A549 treated with Hydrocortisone at 1 μM for 4 hours (cell line): ENCODE measurements at places on chromosomes 2 and 18. TPM values are rescaled to one million over a fixed set of nuclear protein-coding genes. Genes with fewer than 3 reads are reported as not detected.

ITGA4 gene
- 1.3 to 2.6 TPM (median 2.0 TPM) in 5 replicates for total RNA-seq

MARCO gene
- 0.05 to 0.17 TPM (median 0.11 TPM) in 4 of 5 replicates, not detected in the other for total RNA-seq

SLC23A3 gene
- total RNA-seq: 0.29 to 0.82 TPM (median 0.65 TPM) in 5 replicates

STRN gene
- total RNA-seq: 10.9 to 18.1 TPM (median 16.5 TPM) in 5 replicates

FLACC1 gene
- total RNA-seq: 0.16 to 0.46 TPM (median 0.17 TPM) in 5 replicates

LINC00305 gene
- total RNA-seq: not detected in 5 replicates

CROCC2 gene
- total RNA-seq: not detected in 5 replicates

OTOS gene
- total RNA-seq: not detected in 5 replicates

CD8B gene
- not detected in 5 replicates for total RNA-seq

PER2 gene
- total RNA-seq: 5.7 to 7.5 TPM (median 6.4 TPM) in 5 replicates

SEPTIN10 gene
- total RNA-seq: 30.3 to 58.1 TPM (median 40.2 TPM) in 5 replicates

SCN2A gene
- total RNA-seq: 0.02 to 0.03 TPM in 2 of 5 replicates, not detected in the others

GPR45 gene
- total RNA-seq: not detected in 5 replicates

CFAP65 gene
- total RNA-seq: 0.07 to 0.29 TPM (median 0.20 TPM) in 5 replicates

POMC gene
- not detected in 5 replicates for total RNA-seq

ACADL gene
- total RNA-seq: 0.08 to 0.15 TPM (median 0.14 TPM) in 5 replicates

CKAP2L gene
- total RNA-seq: 12.3 to 18.6 TPM (median 14.4 TPM) in 5 replicates

MAP4K4 gene
- total RNA-seq: 87.4 to 136 TPM (median 111 TPM) in 5 replicates

IL36A gene
- total RNA-seq: not detected in 5 replicates

ATP6V1C2 gene
- total RNA-seq: 0.15 to 0.35 TPM (median 0.32 TPM) in 5 replicates

GALR1 gene
- total RNA-seq: not detected in 5 replicates

LBX2 gene
- total RNA-seq: 2.4 to 4.3 TPM (median 3.6 TPM) in 5 replicates

NCOA1 gene
- 7.9 to 12.7 TPM (median 9.6 TPM) in 5 replicates for total RNA-seq

BOLA3 gene
- total RNA-seq: 119 to 150 TPM (median 130 TPM) in 5 replicates

ABCB11 gene
- 0.02 to 0.13 TPM (median 0.03 TPM) in 5 replicates for total RNA-seq

DSG4 gene
- total RNA-seq: not detected in 5 replicates

CD226 gene
- total RNA-seq: 0.11 to 0.16 TPM (median 0.14 TPM) in 5 replicates

DYNAP gene
- total RNA-seq: not detected in 5 replicates

COL4A3 gene
- total RNA-seq: 0.41 to 1.3 TPM (median 1.0 TPM) in 5 replicates

OR6B2 gene
- not detected in 5 replicates for total RNA-seq

CPLX4 gene
- not detected in 5 replicates for total RNA-seq

DSC1 gene
- not detected in 5 replicates for total RNA-seq

FAHD2A gene
- total RNA-seq: 26.7 to 30.9 TPM (median 30.3 TPM) in 5 replicates

VWC2L gene
- total RNA-seq: not detected in 5 replicates

PLEK gene
- not detected in 5 replicates for total RNA-seq

IGFBP5 gene
- total RNA-seq: 0.14 to 0.17 TPM (median 0.17 TPM) in 5 replicates

AQP12A gene
- total RNA-seq: not detected in 5 replicates

SF3B6 gene
- 158 to 181 TPM (median 175 TPM) in 5 replicates for total RNA-seq

FNDC4 gene
- total RNA-seq: 3.5 to 5.8 TPM (median 4.4 TPM) in 5 replicates

C2orf15 gene
- total RNA-seq: 0.45 to 0.66 TPM (median 0.48 TPM) in 5 replicates

SOX11 gene
- total RNA-seq: not detected in 5 replicates

LONRF2 gene
- total RNA-seq: 2.0 to 2.6 TPM (median 2.5 TPM) in 5 replicates

ADAM23 gene
- total RNA-seq: 8.2 to 9.5 TPM (median 9.1 TPM) in 5 replicates
